NK-92 treated with Interleukin-12 subunit alpha and Interleukin-12 subunit beta, amount 100 ng/mL, for 24 hours (cell line): ENCODE measurements at places on chromosomes 13 and 19.

GRCh38 chr19:3387645-3388589 lies 21.5 kb downstream of the NFIC start:
- no peak for DNase-seq

- no peak for DNase-seq
Observed at GRCh38 chr13:41974262-41974900, 13.5 kb upstream of the VWA8 start.

DNA sequence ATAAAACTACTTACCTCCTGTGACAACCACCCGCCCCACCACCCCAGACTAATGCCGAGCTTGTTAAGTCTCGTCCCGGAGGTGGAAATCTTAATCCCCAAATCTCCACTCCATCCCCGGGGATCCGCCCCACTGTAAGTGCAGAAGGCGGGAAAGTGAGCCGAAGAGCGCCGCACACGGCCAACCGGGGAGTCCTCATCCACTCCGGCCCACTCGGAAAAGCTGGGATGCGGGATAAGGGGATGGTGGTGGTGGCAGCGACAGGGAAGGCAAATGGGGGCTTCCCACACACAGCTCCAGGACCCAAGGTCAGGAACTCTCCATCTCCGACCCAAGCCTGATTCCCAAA lies 621 bp downstream of the FBL start:
- DNase-seq = no peak

- DNase-seq = no peak
Observed at GRCh38 chr13:51822106-51822815, 18.3 kb upstream of the DHRS12 start.

- DNase-seq = no peak
Observed at GRCh38 chr13:33263976-33264619, 21.5 kb downstream of the STARD13 start.

GRCh38 chr13:44698066-44698465 lies 121.9 kb upstream of the TSC22D1 start:
- DNase-seq = no peak

DNA sequence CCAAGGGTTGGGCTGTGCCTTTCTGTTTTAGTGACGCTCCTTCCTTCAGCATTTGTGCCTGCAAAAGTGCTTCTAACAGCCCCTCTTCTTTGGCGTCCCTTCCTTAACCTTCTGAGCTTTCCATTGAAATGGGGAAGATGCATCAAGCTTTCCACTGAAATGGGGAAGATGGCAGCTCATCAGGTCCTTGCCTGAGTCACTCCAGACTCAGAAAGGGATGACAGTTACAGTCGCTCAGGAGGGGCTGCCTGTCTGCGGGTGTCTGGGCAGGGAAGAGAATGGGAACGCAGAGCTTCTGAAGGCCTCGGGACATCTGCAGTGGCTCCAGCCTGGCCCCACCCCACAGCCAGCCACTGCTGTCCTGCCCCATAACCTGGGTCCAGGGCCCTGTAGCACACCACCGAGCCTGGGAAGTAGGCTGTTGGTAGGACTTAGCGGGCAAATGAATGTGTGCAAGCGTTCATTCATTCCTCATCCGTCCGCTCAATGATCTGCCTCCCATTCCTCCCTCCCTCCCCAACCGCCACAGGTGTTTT lies 9.8 kb downstream of the AP1M1 start:
- DNase-seq = no peak

DNA sequence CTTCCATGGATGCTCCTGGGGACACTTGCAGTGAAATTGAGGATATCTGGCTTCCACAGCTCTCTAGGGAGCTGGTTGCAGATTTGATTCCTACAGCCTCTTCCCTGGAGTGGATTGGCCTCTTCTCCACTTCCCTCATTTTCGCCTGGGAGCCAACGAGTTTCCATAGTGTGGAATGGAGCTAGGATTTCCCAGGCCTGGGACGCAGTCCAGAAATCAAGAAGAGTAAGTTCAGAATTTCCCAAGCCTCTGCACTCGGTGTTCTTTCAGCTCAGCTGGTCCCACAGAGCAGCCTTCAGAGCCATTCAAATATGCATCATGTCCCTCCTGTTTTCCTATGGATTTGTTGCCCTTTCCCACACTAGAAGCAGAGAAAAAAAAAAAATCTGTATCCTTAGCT lies 68.2 kb downstream of the RAP2A start:
- DNase-seq = no peak

- DNase-seq = no peak
Observed at GRCh38 chr19:21434516-21434915, 37.6 kb downstream of the ZNF493 start.

DNA sequence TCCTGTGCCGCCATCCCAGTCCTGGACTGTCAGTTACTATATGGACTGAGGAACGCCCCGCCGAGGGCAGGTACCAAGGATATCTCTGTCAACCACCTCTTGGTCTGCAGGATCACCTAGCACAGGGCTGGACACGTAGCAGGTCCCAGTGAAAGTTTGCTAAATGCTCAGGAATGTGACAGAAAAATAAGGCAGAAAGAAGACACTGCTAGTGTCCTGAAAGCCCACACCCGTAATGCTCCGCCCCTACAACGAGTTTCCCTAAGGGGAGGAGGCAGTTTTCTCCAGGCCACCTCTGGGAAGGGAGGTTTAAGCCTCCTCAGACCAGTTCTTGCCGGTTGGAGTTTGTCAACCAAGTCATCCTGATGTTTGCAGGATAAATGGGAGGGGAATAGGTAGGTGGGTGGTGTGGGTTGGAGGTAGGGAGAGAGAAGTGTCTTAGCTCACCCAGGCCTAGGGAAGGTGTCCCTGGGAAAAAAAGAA lies 1.7 kb upstream of the SERTAD3 start:
- no peak for DNase-seq

GRCh38 chr19:10855879-10856522 lies 7.8 kb downstream of the C19orf38 start:
- no peak for DNase-seq

GRCh38 chr13:112775791-112776279 lies 86.0 kb downstream of the ATP11A start:
- DNase-seq = no peak

GRCh38 chr13:46332772-46333171 lies 54.3 kb downstream of the RUBCNL start:
- DNase-seq = no peak

DNA sequence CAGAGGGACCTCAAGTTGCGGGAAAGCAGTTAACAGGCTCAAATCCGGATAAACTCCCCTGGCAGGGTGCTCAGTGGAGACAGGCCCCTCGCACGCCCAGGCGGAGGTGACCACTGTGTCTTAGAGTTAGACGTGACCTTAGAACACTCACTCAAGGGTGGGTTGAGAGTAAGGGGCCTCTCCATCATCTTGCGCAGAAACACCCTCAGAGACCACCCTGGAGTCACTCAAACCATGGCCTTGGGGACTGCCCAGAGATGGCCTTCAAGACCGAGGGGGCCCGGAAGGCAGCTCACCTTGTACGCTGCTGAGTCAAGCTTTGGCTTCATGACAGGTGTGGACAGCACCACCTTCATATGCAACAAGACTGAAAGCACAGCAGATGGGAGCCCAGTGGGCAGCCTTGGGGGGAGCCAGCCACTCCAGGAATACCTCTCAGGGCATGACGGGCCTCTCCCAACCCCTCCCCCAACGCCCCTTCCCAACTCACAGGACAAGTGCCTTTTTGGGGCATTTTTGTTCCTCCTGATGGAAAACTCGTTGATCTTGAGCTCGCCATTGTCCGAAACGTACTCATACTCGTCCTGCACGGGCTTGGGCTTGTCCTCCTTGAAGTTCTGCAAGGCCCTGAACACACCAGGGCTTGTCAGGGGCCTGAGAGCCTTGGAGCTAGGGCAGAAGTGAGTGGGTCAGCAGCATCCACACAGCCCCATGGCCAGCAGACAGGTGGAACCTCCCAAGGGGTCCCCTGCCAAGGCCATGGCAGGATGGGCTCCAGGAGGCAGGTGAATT lies 229.2 kb downstream of the TUBA3C start:
- no peak for DNase-seq

DNA sequence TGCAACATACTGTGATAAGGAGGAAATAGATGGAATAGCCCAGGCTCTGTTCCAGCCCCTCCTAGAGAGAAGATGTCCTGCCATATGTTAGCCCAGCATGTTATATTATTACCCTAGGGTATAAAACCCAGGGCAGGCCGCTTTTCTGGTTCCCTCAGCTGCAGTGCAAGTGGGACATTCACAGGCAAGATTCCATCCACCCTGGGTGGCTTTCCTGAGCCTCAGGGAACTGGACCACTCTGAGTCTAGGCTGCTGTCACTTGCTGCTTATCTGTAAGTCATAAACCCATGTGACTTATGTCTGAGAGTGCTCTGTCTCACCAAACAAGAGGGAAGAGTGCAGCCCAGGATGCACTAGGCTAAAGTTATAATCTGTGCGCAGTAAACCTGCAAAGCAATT lies 413.2 kb downstream of the MZT1 start:
- DNase-seq = no peak

DNA sequence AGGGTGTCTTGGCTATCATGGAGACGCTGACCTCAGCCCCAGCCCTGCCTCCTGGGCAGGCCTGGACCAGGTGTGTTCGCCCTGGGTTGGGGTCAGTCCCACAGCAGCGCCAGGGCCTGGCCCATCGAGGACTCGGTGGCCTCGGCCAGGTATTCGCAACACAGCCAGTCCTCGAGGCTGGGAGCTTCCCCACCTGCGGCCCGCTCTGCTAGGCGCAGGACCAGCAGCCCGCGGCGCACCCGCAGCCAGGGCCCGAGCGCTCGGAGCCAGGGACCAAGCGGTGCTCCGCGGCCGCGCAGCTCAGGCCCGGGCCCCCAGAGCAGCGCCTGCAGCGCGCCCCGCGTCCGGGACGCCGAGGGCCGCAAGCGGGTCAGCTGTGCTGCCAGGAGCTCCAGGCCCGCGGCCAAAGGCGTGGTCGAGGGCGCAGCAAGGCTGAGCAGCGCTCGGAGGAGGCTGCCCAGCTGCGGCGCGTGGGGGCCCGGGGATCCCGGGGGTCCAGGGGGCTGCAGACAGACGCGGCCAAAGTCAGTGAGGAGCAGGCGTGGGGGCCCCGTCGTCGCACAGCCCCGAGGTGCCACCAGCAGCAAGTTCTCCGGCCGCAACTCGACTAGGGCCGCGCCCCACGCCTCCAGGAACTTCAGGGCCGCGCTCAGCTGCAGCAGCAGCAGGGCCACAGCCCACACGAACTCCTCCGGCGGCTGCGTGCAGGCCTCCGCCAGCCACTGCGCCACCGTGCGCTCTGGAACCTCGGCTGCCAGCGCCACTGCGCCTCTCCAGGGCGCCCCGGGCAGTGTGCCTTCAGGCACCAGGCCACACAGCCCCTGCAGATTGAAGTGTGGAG lies 6.2 kb downstream of the PEAK3 start:
- DNase-seq = no peak

GRCh38 chr19:45762870-45763631 lies 6.0 kb downstream of the SIX5 start:
- DNase-seq = no peak

DNA sequence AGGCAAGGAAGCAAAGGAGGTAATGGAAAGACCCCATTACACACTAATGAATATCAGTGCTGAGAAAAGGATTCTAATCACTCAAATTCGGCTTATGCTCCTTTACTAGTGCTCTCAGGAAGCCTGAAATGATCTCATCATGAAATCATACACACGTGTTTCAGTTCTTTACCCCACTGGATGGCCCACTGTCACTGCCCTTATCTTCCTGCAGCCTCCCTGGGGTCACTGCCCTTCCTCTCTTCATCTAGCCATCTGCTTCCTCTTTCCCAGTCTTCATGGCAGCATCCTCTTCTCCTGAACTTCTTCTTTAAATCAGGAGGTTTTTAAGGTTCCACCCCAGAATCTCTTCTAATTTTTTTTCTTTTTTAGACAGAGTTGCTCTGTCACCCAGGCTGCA lies 27.9 kb upstream of the EEF1AKMT1 start:
- DNase-seq = no peak

DNA sequence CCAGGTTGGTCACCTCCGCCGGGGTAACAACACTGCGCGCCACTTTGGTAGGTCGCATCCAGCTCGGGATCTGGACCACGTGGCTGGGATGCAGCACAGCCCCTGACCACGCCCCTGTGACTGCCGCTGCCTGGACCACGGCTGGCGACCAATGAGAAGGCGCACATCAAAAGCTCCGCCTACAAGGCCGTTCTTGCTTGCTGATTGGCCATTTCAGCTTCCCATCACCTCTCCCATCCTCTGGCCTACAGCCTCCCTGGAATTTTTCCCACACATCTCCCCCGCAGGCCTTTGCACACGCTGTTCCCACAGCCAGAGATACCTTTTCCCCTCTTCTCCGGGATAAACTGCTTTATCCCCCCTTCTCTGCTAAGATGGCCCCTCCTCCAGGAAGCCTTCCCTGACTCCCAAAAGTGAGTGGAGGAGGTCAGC lies 12.5 kb upstream of the MAP1S start:
- no peak for DNase-seq

DNA sequence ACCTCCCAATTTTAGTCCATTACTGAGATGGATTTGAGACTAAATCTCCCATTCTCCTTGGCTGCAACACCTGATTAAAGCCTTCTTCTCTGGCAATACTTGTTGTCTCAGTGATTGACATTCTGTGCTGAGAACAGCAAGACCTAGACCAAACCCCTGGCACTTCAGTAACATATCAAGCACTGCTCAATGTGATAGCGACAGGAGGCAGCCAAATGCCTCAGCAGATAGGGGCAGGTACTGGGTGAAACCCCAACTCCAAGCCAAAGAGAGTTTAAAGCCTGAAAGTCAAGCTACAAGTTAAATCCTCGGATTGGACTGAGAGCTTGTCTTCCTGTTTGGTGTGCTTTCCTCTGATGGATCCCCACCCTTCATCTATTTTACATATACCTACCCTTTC lies 52.7 kb downstream of the STARD13 start:
- no peak for DNase-seq
